ENCODE measurements at places on chromosomes 4 and X.

- DNase-seq, result no peak
These were observed 921.8 kb upstream of the PCDH10 start for GRCh38 chr4:132227151-132227856.

- DNase-seq, result no peak
These were observed 43.0 kb downstream of the CXCL1 start for GRCh38 chr4:73912191-73912590.

DNA sequence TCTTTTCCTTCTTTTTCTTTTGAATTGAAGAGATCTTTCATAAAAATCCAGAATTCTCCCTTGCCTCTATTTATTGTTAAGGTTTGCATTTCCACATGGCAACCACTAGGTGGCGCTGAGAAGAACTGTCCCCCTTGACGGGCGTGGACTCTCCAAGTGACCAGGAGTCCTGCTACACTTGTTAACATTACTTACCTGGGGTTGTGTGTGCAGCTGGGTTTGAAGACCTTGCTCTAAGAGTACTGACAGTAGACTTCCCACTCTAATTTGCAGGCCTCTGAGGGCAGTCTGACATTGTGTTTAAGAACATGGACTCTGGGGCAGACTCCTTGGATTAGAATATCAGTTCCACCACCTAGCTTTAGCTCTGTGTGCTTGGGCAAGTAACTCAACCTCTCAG is 52.8 kb downstream of the GPRIN3 start:
- no peak for DNase-seq

DNA sequence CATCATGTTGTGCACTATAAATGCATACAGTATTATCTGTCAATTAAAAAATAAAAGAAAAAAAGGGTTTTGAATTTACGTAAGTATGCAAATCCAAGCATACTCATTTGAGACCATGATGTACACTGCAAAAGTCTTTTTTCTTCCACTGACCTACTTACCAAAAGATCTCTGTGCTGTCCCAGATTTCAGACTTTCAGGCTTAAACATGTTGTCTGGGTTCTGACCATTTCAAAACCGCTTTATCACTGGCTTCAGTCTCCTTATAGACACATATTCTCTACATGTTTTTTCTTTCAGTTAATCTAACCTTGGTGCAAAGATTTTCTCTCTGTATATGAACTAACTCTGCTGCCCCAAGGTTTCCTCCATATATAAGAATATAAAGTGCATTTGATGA is 58.6 kb upstream of the CXCL8 start:
- no peak for DNase-seq

Measured in nucleus accumbens (tissue), 56 donors.